ENCODE measurements at places on chromosomes 11 and 22.

DNA sequence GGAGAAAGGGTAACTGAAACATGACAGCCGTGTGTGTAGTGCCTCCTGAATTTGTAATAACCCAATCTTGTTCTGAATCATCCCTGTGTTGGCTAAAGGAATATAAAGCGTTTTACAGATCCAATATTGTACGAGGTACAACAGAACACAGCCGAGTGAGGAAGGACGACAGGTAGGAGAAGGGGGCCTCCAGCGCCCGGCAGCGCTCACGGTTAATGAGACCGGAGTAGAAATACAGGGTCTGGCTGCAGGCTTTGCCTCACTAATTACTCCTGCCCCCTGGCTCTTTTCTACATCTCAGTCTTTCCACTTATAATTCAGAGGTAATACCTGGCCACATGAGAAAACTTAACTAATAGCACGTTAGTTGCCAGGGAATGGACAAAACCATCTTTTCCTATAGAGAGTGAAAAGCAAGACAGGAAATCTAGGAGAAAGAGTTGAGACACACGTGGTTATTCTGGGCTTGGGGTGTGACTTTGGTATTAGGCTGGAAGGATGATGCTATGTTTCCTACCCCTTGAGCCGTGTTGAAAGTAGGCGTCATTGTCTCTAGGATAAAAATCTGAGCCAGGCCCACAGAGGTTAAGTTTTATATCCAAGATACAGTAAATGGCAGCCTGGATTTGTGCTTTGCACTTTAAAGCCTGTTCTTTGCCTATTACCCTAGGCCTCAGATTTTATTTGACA, 54.1 kb downstream of the GRIK4 start:
- DNase-seq = no peak

GRCh38 chr11:64128255-64129006, 37.5 kb downstream of the MACROD1 start:
- DNase-seq = no peak

DNA sequence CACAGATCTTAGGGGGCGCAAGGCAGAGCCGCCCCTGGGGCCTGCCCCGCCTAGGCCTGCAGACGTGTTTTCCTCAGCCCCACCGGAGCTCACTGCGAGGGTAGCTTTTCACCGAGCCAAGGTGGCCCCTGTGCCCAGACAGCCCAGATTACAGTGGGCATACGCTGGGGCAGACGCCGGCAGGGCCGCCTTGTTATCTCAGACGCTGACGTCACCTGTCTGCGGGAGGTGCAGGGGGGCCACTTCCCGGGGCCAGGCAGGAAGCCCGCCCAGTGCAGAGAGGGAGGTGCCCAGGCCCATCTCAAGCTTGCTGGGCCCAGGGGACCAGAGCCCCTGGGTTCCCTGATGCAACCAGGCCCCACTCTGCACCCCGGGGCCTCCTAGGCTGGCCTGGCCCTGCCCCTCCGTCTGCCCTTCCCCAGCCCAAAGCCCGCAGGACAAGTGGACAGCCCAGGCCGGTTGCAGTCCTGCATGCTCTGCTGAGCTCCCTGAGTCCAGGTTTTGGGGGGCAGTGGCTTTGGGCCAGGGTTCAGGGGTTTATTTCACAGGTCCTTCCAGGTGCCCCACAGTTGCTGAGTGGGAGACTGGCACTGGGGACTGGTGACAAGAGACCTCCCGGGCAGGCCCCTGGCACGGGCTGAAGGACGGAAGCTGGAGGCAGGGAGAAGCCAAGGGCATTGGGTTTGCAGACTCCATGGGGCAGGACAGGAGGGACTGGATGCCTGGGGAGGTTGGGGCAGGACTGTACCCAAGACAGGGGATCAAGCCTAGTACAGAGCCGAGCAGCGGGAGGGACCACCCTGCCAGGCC, 38.6 kb downstream of the IGF2 start:
- no peak for DNase-seq

- no peak for DNase-seq
These were observed 110.3 kb downstream of the ARHGAP20 start for GRCh38 chr11:110601936-110602335.

DNA sequence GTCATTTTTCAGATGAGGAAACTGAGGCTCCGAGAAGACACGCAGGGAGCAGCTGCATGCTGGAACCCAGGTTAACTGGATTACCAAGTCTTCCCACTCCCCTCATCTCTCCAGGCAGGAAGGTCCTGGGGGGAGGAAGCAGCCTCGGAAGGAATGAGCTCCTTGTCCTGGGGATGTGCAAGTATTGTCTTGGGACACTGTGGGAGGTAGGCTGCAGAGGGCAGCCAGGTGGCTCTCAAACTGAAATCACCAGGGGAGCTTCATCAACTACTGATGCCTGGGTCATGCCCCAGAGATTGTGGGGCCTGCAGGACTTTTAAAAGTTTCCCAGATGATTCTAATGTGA, 7.6 kb downstream of the GDPD5 start:
- no peak for DNase-seq

DNA sequence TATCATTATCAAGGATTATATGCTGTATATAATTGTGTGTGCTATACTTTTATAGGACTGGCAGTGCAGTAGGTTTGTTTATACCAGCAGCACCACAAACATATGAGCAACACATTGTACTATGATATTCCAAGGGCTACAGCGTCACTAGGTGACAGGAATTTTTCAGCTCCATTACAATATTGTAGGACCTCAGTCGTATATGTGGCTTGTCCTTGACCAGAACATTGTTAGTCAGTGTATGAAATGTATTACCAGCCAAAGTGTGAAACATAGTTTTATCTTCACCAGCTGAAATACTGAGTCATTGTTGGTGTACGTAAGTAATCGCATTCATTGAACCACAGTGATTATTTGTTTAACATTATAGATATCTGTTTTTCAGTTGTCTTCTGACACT, 20.4 kb downstream of the JHY start:
- no peak for DNase-seq

GRCh38 chr11:92784331-92784730, 185.1 kb upstream of the MTNR1B start:
- no peak for DNase-seq

DNA sequence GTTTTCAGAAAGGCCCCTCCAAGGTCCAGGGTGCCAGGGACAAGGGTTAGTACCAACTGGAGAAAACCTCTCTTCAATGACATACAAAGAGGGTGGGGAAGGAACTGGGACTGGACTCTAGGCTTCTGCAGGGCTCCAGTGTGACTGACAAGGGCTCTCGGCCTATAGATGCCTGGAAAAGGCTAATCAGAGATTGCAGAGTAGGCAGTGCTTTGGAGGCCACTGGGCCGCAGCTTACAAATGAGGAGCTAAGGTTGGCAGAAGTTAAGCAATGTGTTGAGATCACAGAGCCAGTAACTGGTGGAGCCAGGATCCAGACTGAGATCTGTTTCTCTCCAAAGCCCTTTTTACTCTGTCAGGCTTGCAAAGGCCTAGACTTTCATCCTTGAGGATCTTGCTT, 7.4 kb upstream of the DGKZ start:
- DNase-seq = no peak

DNA sequence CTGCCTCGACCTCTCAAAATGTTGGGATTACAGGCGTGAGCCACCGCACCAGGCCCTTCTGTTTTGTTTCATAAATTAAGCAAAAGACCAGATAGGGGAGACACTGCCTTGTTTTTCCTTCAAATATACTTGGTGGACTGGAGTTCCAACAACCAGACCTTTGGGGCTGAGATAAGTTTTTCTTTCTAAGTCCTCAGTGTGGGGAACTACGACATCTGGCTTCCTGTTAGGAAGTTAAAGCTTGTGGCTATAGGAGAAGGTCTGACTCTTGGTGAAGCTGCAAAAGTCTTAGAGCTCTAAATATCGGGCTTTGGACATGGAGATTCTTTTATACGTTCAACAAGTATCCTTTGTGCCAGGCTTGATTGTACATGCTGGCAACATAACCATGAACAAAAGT, 64.1 kb upstream of the EED start:
- DNase-seq = no peak

DNA sequence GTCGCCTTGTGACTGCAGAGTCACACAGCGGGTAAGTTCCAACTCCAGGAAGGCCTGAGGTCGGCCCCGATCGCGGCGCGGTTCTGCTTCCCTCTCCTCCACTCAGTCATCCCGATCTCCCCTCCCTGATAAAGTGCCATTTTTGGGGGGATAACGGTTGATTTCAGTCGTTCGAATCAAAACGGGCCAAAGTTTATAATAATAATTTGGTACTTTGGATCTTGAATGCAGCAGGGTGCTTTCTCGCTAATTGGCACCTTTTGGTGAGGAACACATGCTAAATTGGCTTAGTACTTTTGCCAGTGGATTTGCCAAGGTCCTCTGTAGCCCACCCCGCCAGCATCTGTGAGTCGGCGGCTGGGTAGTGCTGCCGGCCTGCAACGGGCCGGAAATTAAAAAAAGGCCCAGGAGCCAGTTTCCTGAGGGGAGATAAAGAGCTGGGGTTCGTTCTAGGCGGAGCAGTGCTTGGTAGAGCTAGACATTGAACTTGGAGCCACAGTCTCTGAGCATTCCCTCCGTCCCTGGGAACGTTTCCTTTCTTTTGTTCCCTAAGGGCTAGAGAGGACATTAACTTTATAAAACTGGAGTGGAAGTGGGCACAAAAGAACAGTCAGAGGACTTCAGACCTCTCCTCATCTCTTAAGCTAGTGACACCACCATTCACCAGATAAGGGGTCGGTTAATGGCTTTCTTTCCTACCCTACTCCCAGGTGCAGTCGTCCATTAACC, 997 bp downstream of the UBE2L3 start:
- no peak for DNase-seq

- DNase-seq = no peak
These were observed 2123.7 kb upstream of the RAG2 start for GRCh38 chr11:38721586-38722315.

GRCh38 chr11:124586238-124586860, 16.6 kb downstream of the OR8A1 start:
- DNase-seq = peak; percentile 7

GRCh38 chr11:130721736-130722135, 194.5 kb downstream of the SNX19 start:
- DNase-seq = no peak

- peak; percentile 14 for DNase-seq
These were observed at the start of gene LRRC32 for GRCh38 chr11:76670485-76671236. Gene LRRC32 (minus strand): TSS chr11:76670747. CDS start chr11:76665954, 4,793 bp downstream.

Measured in effector CD4-positive, alpha-beta T cell (primary cell).